ENCODE measurements at places on chromosomes 2 and 18.

- no peak for DNase-seq
These were observed 1435.7 kb downstream of the LRP1B start for GRCh38 chr2:140695155-140695554.

DNA sequence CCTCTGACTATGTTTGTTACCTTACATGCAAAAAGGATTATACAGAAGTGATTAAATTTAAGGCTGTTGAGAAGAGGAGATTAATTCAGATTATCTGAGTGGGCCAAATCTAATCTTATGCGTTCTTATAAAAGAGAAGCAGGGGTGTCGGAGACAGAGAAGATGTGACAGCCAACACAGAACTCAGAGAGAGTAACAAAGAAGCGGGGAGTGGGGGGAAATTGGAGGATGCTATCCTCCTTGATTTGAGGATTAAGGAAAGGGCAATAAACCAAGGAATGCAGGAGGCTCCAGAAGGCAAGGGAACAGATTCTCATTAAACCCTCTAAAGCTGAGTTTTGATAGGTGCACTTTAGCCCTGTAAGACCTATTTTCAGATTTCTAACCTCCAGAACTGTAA, 291.3 kb upstream of the REG3G start:
- no peak for DNase-seq

DNA sequence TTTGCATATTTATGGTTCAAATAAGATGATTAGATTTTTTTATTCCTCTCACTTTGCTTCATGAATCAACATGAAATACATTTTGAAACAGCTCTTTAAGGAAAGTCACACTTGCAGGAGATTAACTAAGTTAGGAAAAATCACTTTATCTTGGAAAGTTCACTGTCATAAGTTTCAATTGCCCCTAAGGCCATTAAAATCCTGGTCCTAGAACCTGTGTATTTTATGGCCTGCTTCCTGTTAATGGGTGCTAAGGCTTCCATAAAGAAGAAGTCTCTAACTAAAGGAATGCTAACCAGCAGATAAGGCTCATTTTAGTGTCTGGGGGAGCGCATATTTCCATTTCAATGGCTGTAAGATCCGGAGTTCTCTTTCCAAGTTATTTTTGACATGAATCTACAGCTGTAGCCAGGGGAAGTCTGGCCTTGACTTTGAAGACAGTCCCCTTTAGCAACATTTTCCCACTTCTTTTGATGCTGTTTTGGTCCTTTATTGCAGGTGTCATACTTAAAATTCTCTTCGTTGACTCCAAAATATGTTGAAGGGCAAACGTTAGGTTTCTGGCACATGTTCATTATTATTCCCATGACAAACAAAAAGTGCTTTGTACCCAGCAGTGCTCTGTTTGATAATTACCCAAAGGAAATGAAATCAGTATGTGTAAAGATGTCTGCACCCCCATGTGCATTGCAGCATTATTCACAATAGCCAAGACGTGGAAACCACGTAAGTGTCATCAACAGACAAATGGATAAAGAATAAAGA, 34.4 kb upstream of the SH3BP4 start:
- no peak for DNase-seq

DNA sequence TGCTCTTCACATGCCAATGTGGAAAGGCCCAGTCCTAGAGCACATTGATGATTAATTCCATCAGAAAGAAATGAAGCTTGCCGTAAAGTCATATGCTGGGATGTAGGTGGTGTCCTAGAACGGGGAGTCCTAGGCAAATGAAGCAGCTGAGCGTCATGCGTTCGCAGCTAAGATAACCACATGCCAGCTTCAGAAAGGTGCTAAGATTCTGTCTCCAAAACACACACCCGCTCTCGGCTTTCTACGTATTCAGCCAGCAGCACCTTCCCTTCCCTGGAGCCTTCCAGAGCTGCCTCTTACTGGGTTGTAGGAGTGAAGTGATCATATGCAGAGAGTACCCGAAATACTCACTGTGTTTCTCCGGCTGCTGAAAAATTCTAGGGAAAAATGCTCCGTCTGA, 421.6 kb upstream of the ID2 start:
- no peak for DNase-seq
